ENCODE measurements at places on chromosomes 12 and 14.

DNA sequence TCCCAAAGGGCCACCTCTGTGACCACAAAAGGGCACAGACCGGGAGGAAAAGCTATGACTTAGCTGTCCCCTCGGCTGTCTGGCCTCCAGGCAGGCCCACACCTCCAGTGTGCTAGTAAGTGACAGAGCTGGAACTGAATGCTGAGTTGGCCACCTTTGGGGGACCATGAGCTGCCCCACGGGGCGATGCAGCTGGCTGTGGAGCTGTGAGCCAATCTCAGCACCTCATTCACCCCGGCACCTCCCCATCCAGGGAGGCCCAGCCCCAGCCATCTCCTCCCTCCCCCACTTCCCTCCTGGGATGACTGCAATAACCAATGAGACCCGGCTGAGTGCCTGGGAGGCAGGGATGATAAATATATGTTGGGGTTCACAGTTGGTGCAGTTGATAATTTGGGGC is 12.2 kb upstream of the TESC start:
- DNase-seq: no peak

DNA sequence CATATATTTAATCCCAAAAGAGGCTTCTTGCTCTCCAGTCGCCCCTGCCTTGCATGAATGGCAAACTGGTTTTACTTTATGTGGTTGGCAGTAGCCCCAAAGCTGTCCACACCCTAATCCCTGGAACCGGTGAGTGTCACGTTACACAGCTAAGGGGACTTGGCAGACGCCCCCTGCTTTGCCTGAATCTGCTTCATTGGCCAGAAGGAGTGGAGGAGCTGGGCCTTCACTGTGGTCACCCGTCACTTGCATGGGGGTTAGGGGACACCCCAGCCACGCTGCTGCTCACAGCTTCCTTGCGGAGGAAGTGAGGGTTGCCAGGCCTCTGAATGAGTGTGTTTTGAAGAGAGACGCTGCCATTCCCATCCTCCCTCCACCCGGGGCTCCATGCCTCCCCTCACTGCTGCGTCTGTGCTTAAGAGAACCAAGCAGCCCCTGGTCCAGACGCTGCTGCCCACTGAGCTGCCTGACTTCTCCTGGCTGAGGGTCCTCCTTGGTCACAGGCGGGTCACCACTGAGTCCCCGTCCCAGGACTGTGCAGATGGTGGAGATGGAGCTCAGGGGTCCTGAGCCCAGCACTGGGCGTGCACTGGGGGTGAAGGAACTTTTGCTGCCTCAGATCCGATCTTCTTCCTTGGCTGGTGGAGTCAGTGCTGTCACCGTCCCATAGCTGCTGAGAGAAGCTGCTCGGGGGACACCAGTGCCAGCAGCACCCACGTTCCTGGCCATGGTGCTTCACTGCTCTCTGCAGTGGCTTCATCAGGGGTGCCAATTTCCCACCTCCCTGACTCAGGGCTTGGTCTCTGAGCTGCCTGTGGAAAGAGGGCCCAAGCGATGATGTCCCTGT is 39.8 kb downstream of the GALNT9 start:
- no peak for DNase-seq

- no peak for DNase-seq
Measured at GRCh38 chr12:13368971-13369370, 172.4 kb downstream of the EMP1 start.

- no peak for DNase-seq
Measured at GRCh38 chr14:96512602-96513397, 10.6 kb downstream of the PAPOLA start.

DNA sequence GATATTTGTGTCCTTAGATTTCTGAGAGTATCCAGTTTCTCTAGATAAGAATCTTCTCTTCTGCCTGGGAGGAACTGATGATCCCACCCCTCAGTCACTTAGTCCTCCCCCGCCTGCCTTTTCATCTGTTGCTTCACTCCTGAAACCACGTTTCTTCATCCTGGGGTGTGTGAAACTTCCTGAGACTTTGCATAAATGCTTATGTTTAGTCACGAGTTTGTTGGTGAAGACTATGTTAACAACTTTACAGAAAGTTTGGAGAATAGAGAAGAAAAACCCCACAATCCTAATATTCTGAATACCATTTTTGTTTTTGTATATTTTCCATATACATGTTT is 33.2 kb downstream of the MARK3 start:
- no peak for DNase-seq

DNA sequence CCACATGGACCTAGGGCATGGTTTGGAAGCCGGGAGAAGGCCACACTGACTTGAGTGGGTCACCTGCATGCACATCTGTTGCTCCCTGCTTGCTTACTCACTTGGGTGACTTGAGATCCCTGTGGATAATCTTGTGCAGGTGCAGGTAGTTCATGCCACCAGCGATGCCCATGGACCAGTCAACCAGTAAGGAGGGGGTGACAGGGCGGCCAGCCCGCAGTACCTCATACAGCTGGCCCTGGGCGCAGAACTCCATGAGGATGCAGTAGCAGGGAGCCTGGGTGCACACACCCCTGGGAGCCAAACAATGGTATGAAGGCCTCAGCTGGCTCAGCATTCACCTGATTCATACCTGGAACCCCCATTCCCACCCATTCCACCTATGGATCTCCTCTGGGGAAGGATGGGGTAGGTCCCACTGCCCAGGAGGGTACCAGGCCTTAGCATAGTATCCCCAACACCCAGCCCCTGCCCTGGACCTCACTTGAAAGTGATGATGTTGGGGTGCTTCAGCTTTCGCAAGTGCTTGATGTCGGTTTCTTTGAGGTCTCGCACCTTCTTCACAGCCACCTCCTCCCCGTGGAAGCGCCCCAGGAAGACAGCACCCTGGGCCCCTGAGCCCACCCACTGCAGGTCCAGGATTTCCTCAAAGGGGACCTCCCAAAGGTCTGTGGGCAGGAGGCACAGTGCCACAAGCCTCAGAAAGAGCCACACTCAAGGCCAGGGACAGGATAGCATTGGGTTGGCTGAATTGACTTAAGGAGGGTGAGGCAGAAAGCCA is 13.1 kb downstream of the MAP3K12 start:
- no peak for DNase-seq

DNA sequence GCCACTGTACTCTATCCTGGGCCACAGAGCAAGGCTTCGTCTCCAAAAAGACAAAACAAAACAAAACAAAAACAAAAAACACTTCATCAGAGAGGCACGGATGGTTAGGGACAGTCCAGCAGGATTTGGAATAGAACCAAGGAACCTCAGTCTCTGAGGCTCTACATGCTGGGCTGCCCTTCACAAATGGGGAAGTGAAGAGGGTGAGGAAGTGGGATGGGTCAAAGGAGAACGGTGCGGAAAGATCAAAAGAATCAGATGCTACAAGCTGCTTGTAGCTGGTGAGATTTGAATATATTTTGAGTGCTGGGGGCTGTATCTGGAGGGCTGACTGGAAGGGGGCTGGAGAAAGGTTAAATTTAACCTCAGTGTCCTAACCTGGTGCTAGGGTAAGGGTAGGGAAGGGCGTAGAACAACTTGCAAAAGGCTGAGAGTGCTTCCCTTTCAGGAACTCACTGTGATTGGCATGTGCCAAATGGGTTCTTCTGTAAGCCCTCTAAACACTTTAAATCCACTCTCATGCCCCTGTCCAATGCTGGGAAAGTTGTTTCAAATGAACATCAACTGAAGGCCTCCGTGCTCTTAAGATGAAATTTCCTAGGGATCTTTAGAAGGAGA is 4.6 kb downstream of the FOXJ2 start:
- peak; percentile 75 for DNase-seq

- no peak for DNase-seq
Measured at GRCh38 chr12:13373803-13374202, 177.3 kb downstream of the EMP1 start.

DNA sequence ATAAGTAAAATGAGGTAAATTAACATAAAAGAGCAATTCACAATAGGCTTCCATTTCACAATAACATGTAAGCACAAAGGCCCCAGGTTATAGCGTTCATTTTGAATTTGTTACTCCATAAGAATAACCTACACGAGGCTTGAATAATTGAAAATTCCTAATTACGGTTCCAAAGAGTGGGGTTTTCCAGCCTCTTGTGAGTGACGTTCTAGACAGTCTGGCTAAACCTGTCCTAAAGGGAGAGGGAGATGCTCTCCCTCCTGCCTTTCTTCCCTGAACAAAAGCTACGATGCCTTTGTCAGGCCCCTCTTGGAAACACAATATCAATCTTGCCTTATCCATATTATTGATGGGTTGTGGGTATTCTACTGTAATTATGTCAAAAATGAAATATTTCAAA is 24.3 kb upstream of the VRK1 start:
- DNase-seq: no peak

- peak; percentile 18 for DNase-seq
Measured at GRCh38 chr14:92973261-92973797, 50.4 kb downstream of the CHGA start.

- DNase-seq: no peak
Measured at GRCh38 chr12:76518699-76519098, 40.9 kb downstream of the OSBPL8 start.

DNA sequence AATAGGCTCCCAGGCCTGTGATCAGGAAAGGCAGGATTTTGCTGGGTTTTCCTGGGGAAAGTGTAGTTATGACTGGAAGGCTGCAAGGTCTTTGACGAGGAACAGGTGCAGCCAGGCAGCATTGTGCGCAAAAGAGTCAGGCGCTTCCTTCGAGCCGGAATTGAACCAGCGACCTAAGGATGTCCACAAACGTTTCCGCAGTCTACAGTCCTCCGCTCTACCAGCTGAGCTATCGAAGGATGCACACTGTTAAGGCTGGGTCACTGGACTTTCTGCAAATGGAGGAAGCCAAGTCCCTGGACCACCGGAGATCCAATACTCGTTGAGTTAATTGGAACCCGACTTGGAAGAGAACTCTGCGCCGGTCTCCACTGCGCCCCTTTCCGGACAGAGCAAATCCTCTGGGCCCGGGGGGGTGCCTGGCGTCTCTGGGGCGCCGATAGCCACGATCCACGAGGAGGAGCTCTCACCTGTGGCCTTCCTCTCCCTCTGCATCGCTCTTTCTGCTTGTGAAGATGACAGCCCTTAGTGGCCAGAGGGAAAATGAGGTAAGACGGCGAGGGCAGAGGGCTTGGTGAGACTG is 18.4 kb upstream of the OR6S1 start:
- DNase-seq: no peak

GRCh38 chr12:132085291-132085635 is 58.9 kb downstream of the DDX51 start:
- DNase-seq: peak; percentile 28

DNA sequence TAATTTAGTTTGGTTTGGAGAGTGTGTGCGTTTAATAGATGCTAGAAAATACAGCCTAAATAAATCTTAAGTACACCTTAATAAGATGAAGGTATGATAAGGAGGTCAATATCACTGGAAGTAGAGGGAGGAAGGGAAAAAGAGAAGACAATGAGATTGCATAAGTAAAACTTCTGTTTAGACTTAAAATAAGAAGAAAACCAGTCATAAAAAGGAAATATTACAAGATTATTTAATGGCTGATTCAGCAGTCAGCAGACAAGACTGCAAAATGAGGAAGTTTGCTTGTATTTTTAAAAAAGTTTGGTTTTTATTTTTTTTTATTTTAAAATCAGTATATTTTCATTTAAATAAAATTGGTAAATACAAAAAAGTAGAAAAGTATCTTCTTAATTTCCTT is 3.2 kb downstream of the SLC38A6 start:
- DNase-seq: no peak

DNA sequence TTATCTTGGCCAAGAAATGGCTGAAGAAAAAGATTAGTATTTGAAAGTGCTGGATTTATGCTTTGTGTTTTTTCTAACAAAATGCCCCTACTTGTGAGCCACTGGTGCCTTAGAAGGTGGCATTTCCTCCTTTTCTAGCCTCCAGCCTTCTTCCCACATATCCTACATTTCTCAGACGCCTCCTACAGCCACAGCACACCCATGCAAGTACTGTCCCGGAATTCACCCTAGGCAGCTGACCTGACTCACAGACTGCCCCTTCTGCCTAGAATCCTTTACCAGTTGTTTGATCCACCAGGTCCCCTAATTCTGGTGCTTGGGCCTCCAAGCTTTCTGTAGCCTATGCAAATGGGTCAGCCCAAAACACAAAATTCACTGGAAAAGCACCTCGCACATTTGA is 166.0 kb downstream of the FOXN3 start:
- no peak for DNase-seq

GRCh38 chr14:55038708-55039107 is 11.7 kb downstream of the SOCS4 start:
- DNase-seq: no peak

GRCh38 chr12:21656905-21657325 is 727 bp downstream of the LDHB start:
- peak; percentile 67 for DNase-seq

GRCh38 chr12:122793685-122794106 is 19.3 kb downstream of the CCDC62 start:
- peak; percentile 82 for DNase-seq

- no peak for DNase-seq
Measured at GRCh38 chr14:96221841-96222240, 17.2 kb downstream of the BDKRB2 start.

GRCh38 chr12:71474791-71475190 is 35.2 kb downstream of the LGR5 start:
- DNase-seq: no peak

DNA sequence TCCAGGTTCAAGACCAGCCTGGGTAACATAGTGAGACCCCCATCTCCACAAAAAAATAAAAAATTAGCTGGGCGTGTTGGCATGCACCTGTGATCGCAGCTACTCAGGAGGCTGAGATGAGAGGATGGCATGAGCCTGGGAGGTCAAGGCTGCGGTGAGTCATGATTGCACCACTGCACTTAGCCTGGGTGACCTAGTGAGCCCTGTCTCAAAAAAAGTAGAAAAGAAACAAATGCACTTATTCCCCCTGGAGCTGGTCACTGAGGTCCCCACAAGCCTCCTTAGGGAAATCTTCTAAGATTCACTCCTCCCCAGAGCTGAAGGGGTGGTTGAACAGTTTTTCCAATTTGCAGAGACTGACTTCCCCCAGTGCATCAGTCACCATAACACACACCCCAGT is 1.6 kb downstream of the CD9 start:
- no peak for DNase-seq

- DNase-seq: peak; percentile 76
Measured at GRCh38 chr14:75906680-75907280, 75.0 kb downstream of the TGFB3 start.

DNA sequence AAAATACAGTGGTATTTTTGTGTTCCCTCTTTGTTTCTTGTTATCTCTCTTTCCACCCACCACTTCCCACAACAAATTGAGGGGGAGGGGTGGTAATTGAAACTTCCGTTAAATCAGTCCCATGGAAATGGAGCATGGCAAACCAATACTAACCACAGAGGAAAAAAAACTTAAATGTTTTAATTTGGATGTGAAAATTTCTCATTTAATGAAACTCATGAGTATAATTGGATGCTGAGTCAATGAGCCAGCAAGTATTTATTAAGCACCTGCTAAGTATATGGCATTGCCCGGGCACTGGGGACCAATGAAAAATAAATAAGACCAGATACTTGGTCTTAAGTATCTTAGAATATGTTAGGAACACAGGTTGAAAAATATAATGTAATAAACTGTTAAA is 147.5 kb downstream of the KCNH5 start:
- no peak for DNase-seq

DNA sequence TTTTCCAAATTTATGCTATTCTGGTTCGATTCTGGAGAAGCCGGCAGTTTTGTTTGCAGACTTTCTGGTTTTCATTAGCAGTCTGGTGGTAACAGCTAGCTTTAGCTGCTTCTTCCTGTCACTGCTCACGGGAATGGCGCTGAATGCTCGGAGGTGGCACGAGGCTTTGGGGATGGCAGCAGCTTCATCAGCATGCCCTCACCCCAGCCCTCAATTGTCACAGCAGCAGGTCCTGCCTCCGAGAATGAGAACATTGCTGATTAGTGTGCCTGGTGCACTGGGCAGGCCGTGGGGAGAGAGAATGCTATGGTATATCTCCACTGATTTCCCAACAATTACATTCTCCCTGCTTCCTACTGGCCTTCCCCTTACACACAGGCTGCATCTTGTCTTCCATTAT is 73.6 kb downstream of the SAMD4A start:
- no peak for DNase-seq
